WTC11 (cell line): ENCODE measurements at places on chromosomes 6 and 20.

- peak; percentile 19 for DNase-seq
These were observed 528.6 kb downstream of the PRKN start for GRCh38 chr6:162198925-162199324.

- no peak for DNase-seq
These were observed 229.8 kb downstream of the SOD2 start for GRCh38 chr6:159463119-159463829.

DNA sequence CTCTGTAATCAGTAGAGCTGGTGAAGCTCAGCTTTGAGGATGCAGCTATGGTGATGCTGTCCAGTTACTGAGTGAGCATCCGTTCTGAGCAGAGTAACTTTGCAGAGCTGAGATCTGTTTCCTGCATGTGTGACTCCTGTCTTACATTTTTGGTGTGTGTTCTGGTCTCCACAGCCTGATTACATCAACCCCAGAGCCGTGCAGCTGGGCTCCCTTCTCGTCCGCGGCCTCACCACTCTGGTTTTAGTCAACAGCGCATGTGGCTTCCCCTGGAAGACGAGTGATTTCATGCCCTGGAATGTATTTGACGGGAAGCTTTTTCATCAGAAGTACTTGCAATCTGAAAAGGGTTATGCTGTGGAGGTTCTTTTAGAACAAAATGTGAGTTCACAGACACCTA lies 81.6 kb downstream of the FAM120B start:
- DNase-seq, result no peak

DNA sequence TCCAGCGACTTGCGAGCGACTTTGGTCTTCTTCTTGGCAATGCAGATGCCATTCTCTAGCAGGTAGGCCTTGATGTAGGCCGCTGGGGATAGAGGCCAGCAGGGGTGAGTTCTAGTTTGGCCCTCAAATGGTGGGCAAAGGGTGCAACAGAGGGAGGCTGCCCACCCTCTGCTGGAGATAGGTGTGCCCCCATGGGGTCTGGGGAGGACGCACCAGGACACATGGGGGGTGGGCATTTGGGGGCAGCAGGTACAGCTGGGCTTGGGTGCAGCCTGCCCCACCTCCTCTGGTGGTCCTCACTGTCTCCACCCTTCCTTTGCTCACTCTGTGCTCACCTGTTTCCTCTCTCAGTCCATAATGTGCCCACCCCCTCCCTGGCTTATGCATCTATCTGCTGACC lies 11.3 kb downstream of the KCNK15 start:
- no peak for DNase-seq

DNA sequence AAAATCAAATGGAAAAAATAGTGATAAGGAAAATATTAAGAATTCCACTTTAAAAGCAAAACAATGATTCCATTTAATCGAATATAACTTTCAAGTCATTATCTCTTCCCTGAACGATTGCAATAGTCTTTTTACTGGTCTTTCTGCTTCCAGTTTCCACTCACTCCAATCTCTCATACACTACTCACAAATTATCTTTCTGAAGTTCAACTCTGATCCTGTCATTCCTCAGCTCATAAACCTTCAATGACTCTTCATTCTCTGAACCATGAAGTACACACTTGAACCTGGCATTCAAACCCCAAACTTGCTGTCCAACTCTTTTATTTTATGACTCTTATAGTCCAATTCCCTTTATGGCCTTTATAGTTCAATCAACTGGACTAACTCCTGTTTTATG lies 304.1 kb upstream of the TCF21 start:
- DNase-seq, result no peak

GRCh38 chr20:47719625-47720024 lies 65.7 kb downstream of the SULF2 start:
- DNase-seq, result no peak

DNA sequence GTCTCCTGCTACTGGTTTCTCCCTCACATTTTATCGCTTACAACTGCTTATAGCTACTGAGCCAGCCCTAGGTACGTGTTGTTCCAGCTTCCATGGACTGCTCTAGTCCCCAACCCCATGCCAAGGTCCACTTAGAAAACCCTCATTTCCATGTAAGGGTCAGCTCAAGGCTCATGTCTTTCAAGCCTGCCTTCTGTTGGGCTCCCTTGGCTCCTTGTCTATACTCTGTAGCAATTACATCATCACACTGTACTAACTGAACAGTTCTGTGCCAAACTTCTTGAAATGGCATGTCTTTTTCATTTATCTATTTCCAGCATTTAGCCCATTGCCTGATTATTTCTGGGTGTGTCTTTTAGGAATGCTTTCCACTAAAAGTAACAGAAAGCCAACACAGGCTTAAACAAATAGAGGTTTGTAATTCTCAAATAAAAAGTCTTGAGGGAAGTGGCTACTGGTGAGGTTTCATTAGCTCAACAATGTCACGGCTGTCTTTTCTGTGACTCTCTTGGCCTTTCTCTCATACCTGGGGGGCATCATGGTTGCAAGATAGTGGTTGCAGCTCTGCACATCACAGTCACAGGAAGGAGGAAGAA lies 317.6 kb downstream of the TPBG start:
- DNase-seq, result no peak

- peak; percentile 66 for DNase-seq
These were observed 66.7 kb upstream of the TIAM2 start for GRCh38 chr6:154928325-154928922.

- DNase-seq, result no peak
These were observed 52.8 kb downstream of the FOXC1 start for GRCh38 chr6:1662534-1662933.
